Ovary (tissue), 10 donors: ENCODE measurements at places on chromosomes 2 and 18. TPM values are rescaled to one million over a fixed set of nuclear protein-coding genes. Genes with fewer than 3 reads are reported as not detected.

GRCh38 chr2:227933884-227934283, 62.5 kb downstream of the DAW1 start:
- no peak for DNase-seq

DNA sequence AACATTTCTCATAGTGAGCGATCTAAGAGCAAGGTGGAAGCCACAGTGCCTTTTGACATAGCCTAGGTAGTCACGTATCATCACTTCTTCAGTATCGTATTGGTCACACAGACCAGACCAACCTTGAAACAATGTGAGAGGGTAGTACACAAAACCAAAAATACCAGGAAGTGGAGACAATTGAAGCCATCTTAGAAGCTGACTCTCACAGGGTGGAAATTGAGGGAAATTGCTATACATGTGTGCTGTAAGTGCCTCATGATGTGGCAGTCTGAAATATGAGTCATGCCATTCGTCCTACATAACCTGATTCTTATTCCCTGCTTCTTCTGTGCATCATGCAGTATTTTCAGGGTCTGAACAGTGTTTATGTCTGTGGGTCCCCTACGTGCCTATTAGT, 62.3 kb upstream of the STON1 start:
- DNase-seq, result no peak

DNA sequence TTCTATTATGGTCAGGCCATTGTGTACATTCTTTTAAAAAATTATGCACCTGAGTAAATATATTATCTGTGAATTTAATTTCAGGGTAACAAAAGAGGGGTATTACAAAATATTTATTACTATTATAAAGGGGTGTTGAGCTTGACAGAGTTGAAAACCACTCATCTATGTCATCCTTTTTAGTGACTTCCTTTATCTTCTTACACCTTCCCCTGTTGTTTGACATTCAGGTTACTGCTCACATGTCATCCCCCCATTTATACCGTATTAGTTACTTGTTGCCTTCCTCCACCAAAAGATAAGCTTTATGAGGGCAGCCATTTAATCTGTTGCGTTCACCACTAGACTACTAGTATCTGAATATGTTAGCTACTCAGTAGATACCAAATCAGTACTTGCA, 291.2 kb downstream of the BCL2 start:
- DNase-seq, result no peak

DNA sequence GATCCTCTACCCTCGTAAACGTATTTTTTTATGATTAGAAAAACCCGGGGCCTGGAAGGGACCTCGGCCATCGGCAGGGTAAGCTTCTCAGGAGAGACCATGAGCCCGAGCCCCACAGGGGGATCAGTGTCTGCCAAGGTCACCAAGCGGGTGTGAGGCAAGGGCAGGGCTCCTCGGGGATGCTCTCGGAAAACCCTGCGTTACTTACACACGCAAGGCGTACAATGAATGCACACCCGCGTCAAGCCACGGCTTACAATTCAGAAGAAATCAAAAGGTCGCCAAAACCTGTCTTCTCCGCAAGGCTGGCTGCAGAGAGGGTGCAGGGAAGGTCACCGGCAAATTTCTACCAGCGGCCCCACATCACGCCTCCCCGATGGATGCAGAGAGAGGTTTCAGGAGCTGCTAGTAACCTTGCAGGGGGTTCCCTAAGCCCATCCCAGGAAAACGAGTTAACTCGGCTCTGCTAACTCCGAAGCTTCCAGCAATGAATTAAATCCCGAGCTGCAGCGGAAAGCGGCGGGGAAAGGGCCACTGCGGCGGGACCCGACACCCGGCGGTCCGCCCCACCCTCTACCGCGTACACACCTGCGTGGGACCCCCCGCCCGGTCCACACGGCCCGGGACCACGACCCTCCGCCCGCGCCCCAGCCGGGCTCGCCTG, 638 bp downstream of the ST3GAL5 start:
- DNase-seq, result peak; percentile 44

DNA sequence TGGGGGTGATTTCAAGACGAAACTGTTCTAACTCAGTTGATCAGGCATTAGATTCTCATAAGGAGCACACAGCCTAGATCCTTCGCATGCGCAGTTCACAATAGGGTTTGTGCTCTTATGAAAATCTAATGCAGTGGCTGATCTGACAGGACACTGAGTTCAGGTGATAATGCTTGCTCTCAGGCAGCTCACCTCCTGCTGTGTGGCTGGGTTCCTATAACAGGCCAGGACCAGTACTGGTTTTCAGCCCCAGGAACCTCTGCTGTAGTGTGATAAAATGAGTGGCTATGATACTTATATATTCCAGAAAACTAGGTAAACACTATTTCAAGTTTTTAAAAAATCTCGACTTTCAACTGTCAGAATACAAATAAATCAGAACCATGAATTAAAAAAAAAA, 271.4 kb downstream of the GALNT13 start:
- no peak for DNase-seq

DNA sequence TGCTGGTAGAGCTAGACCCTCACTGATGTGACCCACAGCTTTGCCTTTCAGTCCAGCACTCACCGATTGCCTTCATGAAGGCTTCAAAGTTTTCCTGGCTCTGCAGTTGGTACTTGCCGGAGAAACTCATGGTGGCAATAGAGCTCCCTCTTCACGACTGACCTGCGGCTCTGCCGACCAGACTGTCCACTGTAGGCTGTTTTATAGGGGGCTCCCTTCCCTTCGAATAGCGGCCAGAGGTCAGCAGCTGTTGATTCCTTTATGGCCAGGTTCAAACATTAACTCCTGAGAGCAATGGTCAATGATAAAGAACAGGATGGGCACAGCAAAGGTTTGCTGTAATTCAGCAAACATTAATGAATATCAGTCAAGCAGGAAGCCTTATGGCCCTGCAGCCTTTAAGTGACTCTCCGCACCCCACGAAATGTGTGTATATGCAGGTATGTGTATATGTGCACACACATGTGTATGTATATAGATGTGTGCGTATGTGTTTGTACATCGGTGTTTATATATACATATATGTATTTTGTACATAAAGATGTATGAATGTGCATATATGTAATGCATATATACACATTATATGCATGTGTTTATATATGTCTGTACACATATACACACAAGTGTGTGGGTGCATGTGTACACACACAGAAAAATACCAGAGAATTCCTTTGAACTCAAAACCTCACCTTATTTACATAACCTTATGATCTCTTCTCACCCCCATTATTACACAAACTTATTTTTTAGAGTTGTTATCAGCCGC, at the start of gene FABP1:
FABP1 (minus strand) TSS at position 175 of the 766 bp plus-strand sequence; CDS start at position 130, 45 bp downstream.
- DNase-seq, result no peak

GRCh38 chr2:75064691-75065396, 106.4 kb downstream of the POLE4 start:
- DNase-seq, result no peak

GRCh38 chr2:160940699-160941098, 219.5 kb upstream of the TANK start:
- peak; percentile 41 for DNase-seq

GRCh38 chr2:168767258-168767657, 35.2 kb upstream of the NOSTRIN start:
- no peak for DNase-seq

GRCh38 chr2:127658641-127659407, 12.9 kb downstream of the GPR17 start:
- no peak for DNase-seq

The NT5DC4 gene
- total RNA-seq, result not detected

The NEU2 gene
- not detected for total RNA-seq

The SLC35G4 gene
- not detected for total RNA-seq

The MBD1 gene
- 61.7 TPM for total RNA-seq

The ZNF24 gene
- 56.9 TPM for total RNA-seq

The SRD5A2 gene
- total RNA-seq, result 0.30 TPM
